Cardiac muscle cell (in vitro differentiated cells and primary cell): ENCODE measurements at places on chromosomes 13 and 19. TPM values are rescaled to one million over a fixed set of nuclear protein-coding genes. Genes with fewer than 3 reads are reported as not detected.

The USF2 gene
- 210 and 235 TPM in 2 replicates for total RNA-seq

- no peak for DNase-seq
- H3K36me3 ChIP-seq = no peaks in the 10 kb centered on the region
- no peak overlapping the region for H3K27ac ChIP-seq
- peaks cover 5% of the 10 kb centered on the region for H3K4me1 ChIP-seq
- H3K27me3 ChIP-seq = no peaks in the 10 kb centered on the region
Observed at GRCh38 chr19:3692141-3693024, 7.9 kb downstream of the PIP5K1C start.

DNA sequence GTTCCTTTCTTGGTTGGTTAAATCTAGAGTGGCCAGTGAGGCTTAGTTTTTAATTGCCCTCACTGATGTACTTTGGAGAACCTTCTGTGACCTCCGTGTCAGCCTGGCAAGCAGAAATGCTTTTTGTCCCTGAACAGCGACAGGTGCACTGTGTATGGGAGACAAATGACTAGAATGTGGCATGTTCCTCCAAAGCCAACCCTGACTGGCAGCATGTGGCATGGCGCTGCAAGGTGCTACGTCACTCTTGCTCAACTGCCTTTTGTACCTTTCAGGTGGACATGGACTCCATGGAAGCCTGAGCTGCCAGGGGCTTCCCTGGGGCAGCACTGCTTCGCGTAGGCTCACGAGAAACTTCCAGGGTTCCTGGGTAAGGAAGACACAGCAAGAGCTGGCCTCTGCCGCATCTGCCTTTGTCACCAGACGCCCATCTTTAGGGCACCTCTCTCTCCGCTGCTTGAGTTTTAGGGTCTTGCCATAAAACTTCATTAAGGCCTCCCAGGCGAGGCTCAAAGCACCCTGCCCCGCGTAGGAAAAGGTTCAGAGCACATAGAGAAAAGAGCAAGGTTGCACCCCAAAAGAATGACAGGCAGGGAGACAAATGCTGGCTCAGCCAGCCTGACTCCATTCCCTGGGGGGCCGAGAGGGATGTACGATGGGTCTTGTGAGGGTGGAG, 167.1 kb upstream of the SOX1 start:
- H3K36me3 ChIP-seq = no peaks in the 10 kb centered on the region
- peaks cover 39% of the 10 kb centered on the region for H3K27me3 ChIP-seq
- H3K27ac ChIP-seq = no peak overlapping the region
- DNase-seq = no peak
- H3K4me3 ChIP-seq = no peak overlapping the region

The OVOL3 gene
- not detected in 2 replicates for total RNA-seq
